Endothelial cell of coronary artery (primary cell): ENCODE measurements at places on chromosomes 5 and 9. TPM values are rescaled to one million over a fixed set of nuclear protein-coding genes. Genes with fewer than 3 reads are reported as not detected.

The ACOT12 gene
- not detected in 2 replicates for total RNA-seq

The TMEM38B gene
- 5.6 and 9.2 TPM in 2 replicates for total RNA-seq

The ADGRD2 gene
- total RNA-seq, result not detected in 2 replicates

The SPATA31C1 gene
- not detected in 2 replicates for total RNA-seq
